ENCODE measurements at places on chromosomes 6 and 20.

GRCh38 chr6:397056-397455 is 5.5 kb downstream of the IRF4 start:
- no peak for DNase-seq

DNA sequence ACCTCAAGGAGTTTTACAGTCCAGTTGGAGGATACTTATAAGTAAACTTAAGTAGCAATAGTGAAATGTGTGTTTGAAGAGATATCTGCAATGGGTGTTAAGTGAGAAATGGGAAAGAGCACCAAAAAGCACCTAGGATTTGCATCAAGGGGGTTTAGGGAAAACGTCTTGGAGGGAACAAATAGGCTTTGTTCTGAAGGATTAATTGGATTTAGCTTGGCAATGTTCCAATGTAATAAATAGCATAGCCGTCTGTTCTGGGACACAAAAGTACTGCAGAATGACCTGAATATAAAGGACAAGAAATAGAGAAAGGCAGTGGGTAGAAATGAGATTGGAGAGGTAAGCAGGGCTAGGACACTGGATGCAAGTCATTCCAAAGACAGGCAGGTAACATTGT is 2.8 kb upstream of the MYO6 start:
- DNase-seq = no peak

GRCh38 chr6:16450285-16450684 is 211.9 kb downstream of the GMPR start:
- no peak for DNase-seq

DNA sequence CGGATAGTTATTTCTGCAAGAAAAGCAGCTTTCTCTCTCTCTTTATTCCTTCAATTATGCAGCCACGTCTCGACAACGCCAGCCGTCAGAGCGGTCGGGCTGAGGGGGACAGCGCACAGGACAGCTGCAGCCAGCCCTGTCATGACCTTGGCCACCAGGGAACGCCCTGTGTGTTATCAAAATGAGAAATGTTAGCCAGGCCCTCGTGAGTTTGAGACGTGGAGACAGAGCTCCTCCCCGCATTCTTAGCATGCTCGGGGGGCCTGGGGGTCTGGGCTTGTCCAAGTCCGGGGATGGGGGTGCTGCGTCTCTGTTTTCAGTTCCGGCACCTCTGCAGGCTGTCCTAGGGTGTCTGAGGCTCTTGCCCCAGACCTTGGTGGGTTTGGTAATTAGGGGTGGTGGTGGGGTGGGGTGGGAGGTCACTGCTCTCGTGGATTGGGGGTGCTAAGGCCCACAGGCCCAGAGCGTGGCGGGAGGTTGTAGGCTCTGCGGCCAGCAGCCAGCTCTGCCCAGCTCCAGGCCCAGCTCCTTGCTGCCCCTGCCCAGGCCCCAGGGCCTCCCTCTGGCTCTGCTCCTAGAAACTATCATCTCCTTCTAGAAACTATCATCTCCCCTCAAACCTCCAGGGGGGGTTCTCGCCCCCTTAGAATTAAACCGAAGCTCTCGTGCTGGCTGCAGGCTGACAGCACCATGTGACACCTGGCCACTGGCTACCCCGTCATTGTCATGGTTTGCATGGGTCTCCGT is 54.3 kb upstream of the GATA5 start:
- no peak for DNase-seq

GRCh38 chr6:107784669-107785068 is 39.4 kb downstream of the SCML4 start:
- DNase-seq = no peak

- DNase-seq = no peak
These were observed 58.5 kb upstream of the MDGA1 start for GRCh38 chr6:37756135-37756534.

GRCh38 chr6:98416027-98416426 is 418.3 kb upstream of the POU3F2 start:
- DNase-seq = no peak

DNA sequence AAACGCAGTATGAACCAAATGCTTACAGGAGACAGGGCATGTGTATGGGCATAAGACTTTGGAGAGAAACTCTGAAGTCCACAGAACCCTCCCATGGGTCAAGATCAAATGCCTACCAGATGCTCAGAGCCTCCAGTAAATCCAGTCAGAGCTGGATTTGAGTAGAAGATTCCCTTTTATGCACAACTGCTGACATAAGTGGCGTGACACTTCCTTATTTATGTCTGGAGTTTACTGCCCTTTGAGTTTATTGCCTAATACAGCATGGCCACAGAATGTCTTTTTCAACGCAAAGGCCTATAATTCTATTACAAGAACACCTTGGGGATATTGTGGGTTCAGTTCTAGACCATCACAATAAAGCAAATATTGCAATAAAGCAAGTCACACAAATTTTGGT is 220.0 kb upstream of the FOXQ1 start:
- DNase-seq = no peak

DNA sequence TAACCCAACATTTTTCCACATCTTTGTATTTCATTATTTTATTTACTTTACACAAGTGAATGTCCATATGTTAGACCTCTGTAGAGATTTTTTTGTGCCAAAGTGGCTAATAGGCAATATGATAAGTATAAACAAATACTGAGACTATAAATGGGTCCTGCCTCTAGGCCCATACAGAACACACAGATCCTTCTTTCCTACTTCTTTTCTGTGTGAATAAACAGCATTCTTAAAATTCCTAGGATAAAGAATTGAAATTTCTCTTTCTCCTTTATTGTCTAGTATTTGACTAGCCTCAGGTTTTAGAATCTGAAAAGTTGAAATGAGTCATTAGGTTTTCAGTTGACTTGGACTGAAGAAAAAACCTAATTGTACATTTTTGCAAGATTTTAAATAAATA is 46.3 kb upstream of the HS3ST5 start:
- no peak for DNase-seq

DNA sequence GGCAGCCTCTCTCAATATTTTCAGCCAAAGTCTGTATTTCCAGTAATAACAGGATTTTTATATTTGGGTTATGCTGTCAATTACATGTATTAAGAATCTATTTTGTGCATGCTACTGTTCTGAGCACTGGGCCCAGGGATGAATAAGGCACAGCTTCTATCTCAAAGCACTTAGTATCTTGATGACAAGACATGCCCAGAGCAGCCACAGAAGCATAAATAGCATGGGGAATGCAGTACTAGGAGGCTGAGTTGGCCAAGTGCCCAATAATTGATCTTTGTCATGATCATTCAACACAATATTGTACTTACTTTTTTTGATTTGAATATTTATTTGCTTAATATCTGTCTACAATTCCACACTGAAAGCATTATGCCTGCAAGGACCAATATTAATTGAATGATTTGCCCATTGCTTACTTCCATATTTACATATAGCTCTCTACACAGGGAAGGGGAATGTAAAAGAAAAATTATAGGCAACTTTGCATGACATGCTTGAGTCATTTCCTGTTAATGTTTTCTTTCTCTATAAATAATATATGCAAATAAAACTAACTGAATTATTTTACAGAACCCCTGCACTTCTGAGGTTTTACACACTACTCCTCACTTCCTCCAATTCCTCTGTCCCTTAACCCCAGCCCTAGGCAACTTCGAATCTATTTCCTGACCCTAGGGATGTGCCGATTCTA is 298.9 kb upstream of the BMP2 start:
- DNase-seq = no peak

DNA sequence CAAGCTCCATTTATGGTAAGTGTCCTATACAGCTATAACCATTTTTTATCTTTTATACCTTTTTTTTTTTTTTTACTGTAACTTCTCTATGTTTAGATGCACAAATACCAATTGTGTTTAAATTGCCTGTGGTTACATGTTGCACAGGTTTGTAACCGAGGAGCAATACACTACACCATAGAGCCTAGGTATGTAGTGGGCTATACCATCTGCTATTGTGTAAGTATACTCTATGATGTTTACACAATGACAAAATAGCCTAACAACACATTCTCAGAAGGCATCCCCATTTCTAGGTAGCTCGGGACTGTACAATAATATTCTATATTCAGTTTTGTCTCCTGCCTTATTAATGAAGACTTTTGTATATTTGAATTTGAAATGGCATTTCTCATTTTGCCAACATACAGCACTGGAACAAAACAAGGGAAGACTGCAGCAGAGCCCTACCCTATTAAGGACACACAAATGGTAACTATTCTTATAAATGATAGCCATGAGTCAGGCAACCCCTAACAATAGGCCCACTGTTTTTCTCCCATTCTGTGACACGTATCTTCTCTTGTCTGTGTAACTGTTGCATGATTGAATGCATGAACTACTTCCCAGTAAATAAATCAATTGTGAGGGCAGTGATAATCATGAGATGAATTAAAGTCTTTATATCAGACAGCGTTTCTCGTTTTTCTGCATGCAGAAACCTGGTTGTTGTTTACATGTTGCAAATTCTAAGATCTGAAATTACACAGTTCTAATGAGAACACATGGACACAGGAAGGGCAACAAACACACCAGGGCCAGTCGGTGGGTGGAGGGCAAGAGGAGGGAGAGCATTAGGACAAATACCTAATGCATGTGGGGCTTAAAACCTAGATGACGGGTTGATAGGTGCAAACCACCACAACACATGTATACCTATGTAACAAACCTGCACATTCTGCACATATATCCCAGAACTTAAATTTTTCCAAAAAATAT is 173.9 kb downstream of the EPM2A start:
- DNase-seq = no peak

DNA sequence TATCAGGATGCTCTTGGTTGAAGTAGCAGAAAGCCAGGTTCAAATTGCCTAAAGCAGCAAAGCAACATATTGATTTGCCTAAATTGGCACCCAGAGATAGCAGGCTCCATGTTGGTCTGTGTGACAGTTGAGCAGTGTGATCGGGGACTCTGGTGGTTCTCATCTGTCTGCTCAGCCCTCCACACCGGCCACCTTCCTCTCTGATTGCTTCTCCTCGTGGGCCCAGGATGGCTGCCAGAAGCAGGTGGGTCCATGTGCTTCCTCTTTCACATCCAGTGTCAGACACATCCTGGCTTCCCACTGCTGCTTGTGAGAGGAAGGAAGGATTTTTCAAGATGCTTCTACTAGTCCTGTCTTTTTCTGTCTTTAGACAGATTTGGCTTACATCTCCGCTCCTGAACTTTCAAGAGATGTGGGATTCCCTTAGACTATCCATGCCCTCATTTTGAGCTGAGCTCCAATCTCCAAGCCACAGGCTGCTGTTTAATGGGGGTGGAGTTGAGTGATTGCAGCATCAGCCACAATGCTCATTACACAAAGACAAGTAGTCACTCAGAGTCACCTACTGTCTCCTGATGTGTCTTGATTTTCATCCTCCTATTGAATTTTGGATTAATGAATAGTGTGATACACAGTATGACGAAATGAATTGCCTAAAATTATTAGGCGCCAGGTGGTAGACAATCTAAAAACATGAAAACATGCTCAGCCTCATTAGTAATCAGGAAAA is 122.2 kb downstream of the ZDHHC14 start:
- DNase-seq = no peak

GRCh38 chr6:168534265-168534664 is 93.3 kb downstream of the SMOC2 start:
- no peak for DNase-seq

GRCh38 chr20:32378461-32378860 is 20.3 kb downstream of the ASXL1 start:
- DNase-seq = no peak

- peak; percentile 63 for DNase-seq
These were observed 235.8 kb downstream of the NFATC2 start for GRCh38 chr20:51306521-51307358.

- no peak for DNase-seq
These were observed 50.9 kb upstream of the KIF25 start for GRCh38 chr6:167946604-167947003.

GRCh38 chr6:31763619-31763940 is 1.1 kb downstream of the SAPCD1 start:
- no peak for DNase-seq

DNA sequence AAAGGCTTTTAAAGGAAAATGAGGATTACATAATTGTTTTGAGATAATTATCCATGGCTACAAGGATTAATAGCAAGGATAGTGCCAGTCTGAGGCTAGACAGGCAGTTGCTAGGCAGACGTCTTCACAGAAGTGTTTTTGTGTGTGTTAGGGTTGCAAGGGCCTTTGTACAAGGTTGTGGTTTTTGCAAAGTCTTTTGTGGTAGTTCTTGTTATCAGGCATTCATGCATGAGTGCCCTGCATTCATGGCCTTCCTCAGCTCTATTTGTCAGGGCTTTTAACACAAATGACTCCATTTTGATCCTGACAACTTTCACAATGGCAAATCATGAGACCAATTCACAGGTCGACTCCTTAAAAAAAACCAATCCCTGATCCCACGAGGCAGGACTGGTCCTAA is 68.1 kb upstream of the TXNDC5 start:
- DNase-seq = no peak

GRCh38 chr6:97059473-97059872 is 134.9 kb downstream of the KLHL32 start:
- DNase-seq = no peak

- no peak for DNase-seq
These were observed 78.3 kb downstream of the ME1 start for GRCh38 chr6:83352424-83353061.

DNA sequence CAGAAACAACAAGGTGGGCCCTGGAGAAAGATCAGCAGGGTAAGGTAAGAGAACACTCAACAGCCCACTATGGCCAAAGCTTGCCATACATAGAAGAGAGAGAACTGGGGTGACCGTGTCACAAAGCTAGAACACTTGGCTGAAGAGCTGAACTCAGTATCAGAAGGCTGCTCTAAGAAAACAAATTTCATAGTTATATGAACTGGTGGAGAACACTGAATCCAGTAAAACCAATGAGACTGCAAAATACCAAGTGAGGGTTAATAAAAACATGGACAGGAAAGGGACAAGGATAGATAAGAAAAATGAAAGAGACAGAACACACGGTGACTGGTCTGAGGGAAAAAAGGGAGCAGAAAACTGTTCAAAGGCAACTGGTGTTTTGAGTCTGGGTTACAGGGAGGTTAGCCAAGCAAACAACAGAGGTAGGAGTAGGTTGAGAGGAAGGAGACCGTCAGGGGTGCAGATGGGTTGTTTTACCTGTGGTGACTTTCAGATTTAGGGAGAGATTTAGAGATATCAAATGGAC is 56.5 kb downstream of the GMDS start:
- DNase-seq = no peak

DNA sequence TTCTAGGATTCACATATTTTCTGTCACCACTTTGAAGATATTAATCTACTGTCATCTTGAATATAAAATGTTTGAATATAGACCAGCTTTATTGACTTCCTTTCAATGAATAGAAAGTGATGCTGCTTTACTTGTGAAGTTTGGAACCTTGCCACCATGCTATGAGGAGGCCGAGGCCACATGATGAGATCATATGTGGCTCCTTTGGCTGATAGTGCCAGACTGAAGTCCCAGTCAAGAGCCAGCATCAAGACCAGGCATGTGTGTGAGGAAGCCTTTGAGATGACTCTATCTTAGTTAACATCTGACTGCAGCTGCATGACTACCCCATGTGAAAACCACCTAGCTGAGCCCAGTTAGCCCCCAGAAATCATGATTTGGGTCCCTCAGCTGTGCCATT is 169.5 kb downstream of the OTOR start:
- DNase-seq = no peak

- DNase-seq = no peak
These were observed 489 bp downstream of the TBX18 start for GRCh38 chr6:84763886-84764331.

GRCh38 chr6:75852721-75853120 is 103.7 kb downstream of the MYO6 start:
- no peak for DNase-seq
